Regular cardiac myocyte (primary cell): ENCODE measurements at places on chromosomes 3 and 15. TPM values are rescaled to one million over a fixed set of nuclear protein-coding genes. Genes with fewer than 3 reads are reported as not detected.

The NPAP1 gene
- total RNA-seq: under 0.01 TPM in 1 of 2 replicates, not detected in the other

The THPO gene
- under 0.01 and 0.28 TPM in 2 replicates for total RNA-seq

The NFKBIZ gene
- total RNA-seq: 82.2 and 164 TPM in 2 replicates

The ETV5 gene
- total RNA-seq: 30.2 and 33.2 TPM in 2 replicates

The CCR3 gene
- total RNA-seq: not detected in 2 replicates

The SPTBN5 gene
- 0.28 and 0.38 TPM in 2 replicates for total RNA-seq

The HEG1 gene
- 67.9 and 146 TPM in 2 replicates for total RNA-seq

The TBCCD1 gene
- 16.6 and 21.5 TPM in 2 replicates for total RNA-seq

The SAXO2 gene
- total RNA-seq: 0.38 and 1.1 TPM in 2 replicates

The CGGBP1 gene
- total RNA-seq: 55.8 and 68.8 TPM in 2 replicates

The CCDC54 gene
- not detected in 2 replicates for total RNA-seq
